ENCODE measurements at places on chromosomes 7 and 10.

- DNase-seq: peak; percentile 65
Measured at GRCh38 chr10:55500931-55501559, 700.0 kb upstream of the PCDH15 start.

- DNase-seq: no peak
Measured at GRCh38 chr7:131057794-131058070, 269.9 kb upstream of the MKLN1 start.

DNA sequence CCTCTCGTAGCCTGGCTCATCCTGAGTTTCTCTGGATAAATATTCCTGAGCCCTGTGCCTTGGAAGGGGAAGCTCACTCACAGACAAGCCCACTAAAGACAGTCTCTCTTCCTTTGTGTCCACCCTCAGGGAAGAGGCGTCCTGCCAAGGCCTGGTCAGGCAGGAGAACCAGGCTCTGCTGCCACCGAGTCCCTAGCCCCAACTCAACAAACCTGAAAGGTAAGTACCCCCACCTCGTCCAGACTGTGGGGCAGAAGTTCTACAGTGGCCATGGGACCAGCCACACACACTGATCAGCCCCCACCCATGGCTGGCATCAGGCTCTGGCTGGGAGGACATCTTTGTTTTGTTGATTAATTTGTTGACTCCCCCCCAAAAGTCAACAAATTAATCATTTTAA lies 2.8 kb downstream of the GPR15LG start:
- DNase-seq: no peak

DNA sequence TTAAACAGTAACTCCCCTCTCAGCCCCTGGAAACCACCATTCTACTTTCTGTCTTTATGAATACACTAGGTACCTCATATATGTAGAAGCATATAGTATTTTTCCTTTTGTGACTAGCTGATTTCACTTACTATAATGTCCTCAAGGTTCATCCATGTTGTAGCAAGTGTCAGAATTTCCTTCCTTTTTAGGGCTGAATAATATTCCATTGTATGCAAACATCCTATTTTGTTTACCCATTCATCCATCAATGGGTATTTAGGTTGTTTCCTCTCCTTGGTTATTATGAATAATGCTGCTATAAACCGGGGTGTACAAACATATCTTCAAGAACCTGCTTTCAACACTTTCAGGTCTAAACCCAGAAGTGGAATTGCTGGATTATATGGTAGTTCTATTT lies 125.3 kb downstream of the SGMS1 start:
- DNase-seq: no peak

DNA sequence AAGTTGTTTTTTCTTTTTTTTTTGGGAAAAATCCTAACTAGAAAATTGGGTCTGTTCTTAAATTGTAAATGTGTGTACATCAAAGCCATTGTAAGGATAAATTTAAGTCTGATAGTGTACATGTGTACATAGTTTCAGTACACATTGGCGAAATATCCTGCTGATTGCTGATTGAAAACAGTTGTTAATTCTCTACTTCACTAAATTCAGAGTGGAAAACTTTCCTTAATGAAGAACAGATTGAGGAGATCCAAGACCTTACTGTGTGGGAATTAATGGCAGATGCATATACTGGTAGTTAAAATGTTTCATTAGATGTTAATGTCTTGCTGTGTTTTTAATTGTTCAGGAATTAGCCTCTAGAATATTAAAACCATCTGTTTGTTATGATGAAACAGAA lies 506.0 kb downstream of the AUTS2 start:
- no peak for DNase-seq

DNA sequence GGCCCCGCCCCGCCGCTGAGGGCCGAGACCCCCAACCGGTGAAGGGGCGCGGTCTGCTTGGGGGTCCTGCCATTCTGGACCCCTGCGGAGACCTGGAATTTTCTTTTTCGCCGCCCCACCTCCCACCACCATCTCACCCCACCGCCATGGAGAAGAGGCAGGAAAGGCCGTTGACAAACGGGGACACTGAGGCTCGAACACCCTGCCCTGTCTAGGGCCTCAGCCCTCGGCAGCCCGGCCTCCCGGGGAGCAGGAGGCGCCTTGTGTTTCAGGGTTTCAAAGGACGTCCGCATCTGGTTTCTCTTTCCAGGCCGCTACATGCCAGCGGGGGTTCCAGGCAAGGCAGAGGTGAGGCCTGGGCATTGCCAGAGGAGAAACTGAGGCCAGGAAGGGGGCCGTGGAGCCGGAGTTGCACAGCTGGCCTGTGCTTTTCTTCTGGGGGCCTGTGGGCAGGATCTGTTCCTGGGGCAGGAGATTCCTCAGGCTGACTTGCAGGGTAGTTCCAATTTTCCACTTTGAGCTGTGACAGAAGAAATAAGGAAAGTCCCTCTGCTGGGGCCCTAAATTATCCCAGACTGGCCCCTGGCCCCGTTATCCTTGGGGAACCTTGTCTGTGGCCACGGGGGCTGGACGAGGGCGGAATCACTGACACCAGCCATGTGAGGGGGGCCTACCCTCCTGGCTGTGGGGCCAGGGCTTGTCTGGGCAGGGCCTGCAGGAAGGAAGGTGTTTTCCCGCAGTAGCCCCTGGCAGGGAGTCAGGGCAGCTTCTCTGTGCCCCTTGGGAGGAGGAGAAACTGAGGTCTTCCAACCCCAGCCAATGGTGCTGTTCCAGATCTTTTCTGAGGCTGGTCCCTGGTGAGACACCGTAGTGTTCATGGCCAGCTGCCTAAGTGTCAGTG lies 900 bp upstream of the MICALL2 start:
- peak; percentile 53 for DNase-seq

DNA sequence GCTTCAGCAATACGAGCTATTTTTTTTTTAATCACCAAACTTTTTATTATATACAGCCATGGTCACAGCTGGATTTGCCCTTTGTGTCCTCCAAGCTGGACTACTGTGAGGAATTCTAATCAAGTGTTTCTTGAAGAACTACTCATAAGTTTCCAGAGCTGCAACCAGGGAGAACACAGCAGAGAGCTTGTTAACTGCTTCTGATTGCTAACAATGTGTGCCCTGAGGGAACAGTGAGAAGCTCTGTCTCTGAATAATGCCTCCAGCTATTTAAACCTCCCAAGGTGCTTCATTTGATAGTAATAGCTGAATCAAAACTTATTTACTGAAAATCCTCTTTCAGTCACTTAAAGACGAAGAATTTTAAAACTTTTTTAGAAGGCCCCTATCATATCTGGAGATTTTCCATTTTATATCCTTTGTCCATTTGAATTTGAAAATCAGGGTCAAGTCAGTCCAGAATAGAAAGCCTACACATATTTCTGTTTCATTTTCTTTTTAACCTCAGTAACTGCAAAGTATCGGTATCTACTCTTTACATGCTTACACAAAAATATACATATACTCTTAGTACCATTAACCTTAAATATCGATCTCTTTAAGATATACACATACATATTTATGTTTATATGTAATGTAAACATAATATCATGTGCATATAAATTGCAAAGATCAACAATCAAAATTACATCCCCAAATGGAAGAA lies 1024.2 kb downstream of the GRM8 start:
- DNase-seq: no peak

DNA sequence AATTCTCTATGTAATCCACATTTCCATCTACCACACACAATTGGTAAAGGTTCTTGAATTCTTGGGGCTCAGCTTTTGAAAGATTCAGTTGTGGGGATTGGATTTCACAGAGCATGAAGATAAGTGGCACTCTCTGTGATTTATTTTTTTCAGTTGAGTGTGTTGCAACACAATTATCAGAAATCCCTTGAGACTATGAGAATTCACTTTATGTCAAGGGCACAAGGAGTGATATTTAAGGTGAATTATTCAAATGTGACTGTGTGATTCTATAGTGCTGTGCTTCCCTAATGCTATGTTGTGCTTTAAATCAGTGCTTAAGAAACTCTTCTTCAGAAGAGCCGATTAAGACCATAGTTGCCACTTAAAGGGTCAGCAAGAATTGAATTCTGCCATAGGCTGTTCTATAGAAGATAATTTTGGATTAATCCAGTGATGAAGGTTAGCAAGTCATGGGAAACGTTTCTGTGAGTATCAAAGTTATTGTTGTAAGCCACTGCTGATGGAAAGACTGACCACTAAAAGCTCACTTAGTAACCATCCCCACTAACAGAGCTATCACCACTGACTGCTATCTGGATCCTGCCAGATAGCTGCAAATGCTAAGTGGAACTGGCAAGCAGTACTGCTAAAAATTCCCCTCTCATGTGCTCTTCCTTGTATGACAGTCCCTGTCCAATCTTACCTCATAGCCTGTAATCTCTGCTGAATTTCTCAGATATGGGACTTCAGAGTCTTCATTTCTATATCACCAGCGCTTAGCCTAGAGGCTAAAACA lies 134.0 kb upstream of the SEMA3D start:
- no peak for DNase-seq

- no peak for DNase-seq
Measured at GRCh38 chr7:69910150-69910549, 311.9 kb downstream of the AUTS2 start.

DNA sequence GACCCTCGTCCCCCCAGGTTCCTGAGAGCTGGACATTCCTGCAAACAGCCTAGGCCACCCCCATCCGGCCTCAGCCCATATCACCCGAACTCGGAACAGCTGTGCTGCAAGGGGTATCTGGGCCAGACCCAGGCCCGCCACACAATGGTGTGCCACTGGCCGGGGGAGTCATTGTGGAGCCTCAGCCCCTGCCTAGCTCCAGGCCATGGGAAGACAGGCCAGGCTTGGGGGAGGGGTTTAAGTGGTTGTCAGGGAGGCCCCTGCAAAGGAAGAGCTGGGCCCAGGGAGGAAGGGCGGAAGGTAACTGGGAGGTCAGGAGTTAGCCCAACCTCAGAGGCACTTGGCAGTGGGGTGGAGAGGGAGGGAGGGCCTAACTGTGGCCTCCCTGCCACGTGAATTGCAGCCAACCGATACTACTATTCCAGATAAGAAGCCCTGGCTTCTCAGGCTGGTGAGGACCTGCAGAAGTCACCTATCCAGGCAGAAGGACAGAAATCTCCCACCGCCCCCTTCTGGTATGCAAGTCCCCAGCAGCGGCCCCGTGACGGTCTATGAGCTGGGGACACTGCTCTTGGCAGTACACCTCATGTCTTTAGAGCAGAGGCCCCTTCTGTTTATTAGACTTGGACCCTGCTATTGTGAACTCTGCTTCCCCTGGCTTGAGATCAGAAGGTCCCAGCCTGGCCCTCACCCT lies 26.8 kb downstream of the VSIR start:
- DNase-seq: no peak

GRCh38 chr10:56624082-56624481 lies 263.0 kb upstream of the ZWINT start:
- no peak for DNase-seq

DNA sequence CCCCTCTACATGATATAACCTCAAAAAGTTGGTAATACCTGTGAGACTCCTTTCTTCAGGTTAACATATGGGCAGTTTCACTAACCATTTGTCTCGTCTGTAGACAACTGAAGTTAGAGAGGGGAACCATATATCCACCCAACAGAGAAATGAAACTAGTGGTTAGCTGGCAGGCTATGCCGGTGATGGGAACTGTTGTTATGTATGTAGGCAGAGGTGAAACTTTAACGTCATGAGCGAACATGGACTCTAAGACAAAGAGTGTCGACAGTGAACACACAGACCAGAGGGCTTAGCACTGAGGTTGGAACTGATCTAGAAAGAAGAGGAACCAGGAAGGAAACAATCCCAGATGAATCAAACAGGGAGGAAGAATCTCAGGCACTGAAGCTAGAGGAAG lies 112.4 kb downstream of the ELMO1 start:
- no peak for DNase-seq
